Dermis microvascular lymphatic vessel endothelial cell (primary cell): ENCODE measurements at places on chromosomes 7 and 10.

DNA sequence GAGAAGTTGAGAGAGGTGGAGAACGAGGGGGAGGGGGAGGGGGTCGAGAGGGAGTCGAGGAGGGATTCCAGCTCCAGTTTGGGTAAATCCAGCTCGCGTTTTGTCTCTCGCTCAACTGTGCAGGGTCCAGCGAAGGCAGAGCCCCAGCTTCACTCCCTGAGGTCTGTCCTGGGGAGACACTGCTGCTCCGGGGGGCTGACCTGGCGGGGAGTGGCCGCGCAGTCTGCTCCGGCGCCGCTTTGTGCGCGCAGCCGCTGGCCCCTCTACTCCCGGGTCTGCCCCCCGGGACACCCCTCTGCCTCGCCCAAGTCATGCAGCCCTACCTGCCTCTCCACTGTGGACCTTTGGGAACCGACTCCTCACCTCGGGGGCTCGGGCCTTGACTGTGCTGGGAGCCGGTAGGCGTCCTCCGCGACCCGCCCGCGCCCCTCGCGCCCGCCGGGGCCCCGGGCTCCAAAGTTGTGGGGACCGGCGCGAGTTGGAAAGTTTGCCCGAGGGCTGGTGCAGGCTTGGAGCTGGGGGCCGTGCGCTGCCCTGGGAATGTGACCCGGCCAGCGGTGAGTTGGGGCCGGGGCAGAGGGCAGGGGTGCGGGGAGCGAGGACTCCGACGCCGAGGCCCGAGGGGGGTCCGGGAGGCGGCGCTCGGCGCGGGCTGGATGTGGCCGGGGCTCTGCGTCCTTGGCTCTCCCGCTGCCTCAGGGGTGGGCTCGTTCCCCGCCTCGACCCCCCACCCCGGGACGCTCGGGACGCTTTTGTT is at the start of gene TET1:
Gene TET1 (plus strand): TSS at position 152 of the 757 bp plus-strand sequence. CDS start 12,002 bp downstream, outside the sequence.
- peak; percentile 12 for DNase-seq

GRCh38 chr7:25864511-25864910 is 287.5 kb upstream of the NFE2L3 start:
- DNase-seq, result no peak

DNA sequence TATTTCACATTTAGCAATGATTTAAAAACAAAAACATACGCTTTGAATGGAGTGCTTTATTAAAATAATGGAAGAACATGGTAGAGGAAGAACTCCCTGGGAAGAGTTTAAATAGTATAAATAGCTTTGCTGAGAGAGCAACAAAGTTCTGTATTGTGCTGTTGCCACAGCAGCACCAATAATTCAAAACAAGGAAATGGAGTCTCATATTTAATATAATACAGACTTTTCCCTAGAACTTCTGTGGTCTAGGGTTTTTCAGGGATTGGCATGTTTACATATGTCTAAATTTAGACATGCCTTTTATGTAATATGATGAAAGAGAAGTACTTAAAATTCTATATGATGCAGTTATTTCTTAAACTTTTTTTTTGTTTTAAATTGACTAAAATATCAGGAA is 217.2 kb upstream of the HDAC9 start:
- no peak for DNase-seq

GRCh38 chr7:79175374-79175773 is 278.1 kb downstream of the MAGI2 start:
- DNase-seq, result no peak

DNA sequence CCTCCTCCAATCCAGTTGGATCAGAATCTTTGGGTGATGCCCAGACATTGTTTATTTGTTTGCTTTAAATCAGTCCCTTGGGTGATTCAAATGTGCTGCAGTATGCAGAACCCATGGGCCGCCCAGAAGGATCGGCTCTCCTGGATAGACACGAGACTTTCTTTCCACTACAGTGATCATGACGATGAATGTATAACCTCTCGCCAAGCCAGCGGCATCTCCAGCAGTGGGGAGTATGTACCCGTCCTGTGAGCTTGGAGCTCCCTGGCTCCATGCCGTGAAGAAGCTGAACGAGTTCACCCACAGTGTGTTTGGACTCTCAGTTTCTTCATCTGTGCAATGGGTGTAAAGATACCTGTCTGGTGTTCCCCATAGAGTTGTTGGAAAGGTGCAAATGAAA is 162.3 kb downstream of the CAMK1D start:
- no peak for DNase-seq

GRCh38 chr10:103733045-103733419 is 122.3 kb downstream of the SH3PXD2A start:
- no peak for DNase-seq

- DNase-seq, result no peak
Measured at GRCh38 chr7:120876922-120877321, 19.0 kb upstream of the TSPAN12 start.

DNA sequence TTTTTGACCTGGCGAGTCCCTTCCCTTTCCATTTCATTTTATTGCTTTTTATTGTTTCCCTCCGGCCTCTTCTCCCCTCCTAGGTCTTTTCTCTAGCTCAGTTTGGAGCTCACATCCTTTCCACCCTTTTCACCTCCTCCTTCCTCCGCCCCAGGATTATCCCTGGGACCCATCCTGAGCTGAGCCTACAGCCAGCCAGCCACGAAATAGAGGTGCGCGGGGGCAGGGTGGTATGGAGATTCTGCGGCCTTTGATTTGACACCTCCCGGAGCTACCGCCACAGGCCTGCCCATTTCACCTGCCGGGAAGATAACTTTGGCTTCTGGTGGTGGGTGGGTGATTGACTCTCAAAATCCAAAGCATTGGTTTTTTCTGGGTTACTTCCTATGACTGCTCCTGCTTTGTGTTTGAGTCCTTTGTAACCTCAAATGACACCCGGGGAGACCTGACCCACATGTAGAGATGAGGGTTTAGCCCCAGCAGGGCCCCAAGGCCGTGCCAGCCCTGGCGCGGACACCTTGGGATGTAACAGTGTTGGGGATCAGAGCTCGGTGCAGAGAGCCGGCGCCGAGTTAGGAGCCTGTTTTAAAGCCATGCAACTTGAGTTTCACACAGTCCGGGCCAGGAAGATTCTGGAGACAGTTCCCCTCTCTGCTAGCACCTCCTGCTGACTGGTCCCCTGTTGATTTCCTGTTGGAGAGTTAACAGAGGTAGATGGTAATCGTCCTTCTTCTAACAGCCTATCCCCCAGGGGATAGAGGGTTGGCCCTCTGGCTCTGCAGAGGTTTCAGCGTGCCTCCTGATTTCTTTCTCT is 1.5 kb downstream of the DUSP5 start:
- DNase-seq, result peak; percentile 69

- DNase-seq, result no peak
Measured at GRCh38 chr10:127979045-127979444, 72.1 kb downstream of the PTPRE start.

DNA sequence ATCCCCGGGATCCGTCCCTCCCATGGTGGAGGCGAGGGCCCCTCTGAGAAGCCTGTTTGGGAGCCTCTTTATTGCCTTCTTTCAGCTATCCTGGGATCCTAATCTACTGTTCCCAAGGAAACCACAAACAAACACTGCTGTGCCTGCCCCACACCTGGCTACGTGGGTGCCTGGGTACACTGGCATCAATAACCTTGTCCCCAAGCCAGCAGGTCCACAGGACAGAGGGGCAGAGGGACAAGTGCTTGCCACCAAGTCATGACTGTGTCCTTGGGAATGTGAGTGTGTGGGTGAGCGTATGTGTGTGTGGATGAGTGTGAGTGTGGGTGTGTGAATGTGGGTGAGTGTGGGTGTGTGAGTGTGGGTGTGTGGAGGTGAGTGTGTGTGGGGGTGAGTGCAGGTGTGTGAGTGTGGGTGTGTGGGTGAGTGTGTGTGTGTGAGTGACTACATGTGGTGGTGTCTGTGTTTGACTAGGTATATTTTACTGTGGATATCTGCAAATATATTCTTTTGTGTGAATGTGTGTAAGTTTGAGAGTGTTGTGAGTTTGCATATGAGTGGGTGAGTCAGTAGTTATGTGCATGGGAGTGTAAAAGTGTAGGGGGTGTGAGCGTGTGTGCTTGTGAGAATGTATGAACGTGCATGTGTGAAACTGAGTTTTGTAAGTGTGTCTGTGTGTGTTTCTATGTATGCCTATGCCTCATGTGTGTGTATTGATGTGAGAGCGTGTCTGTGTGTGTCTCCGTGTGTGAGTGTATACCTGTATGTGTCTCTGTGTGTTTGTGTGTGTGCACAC is 96.1 kb downstream of the TNS3 start:
- no peak for DNase-seq

- no peak for DNase-seq
Measured at GRCh38 chr10:28125701-28126100, 126.8 kb upstream of the ODAD2 start.

DNA sequence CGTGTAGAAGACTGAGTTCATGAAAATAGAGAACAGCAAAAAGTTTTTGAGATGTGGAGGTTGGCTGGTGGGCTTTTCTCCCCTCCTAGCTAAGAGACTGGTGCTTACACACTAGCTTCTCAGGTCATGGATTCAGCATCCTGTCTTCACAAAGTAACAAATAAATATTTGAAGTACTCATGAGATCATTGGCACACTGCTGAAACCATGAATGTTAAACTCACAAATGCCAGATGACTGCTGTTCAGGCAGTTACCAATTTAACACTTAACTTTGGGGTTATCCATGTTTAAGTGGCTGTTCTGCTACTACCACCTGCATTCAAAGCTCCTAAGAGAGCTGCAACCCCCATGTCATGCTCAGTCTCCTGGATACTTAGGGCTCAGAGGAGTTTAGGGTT is 119.0 kb upstream of the BET1 start:
- no peak for DNase-seq

DNA sequence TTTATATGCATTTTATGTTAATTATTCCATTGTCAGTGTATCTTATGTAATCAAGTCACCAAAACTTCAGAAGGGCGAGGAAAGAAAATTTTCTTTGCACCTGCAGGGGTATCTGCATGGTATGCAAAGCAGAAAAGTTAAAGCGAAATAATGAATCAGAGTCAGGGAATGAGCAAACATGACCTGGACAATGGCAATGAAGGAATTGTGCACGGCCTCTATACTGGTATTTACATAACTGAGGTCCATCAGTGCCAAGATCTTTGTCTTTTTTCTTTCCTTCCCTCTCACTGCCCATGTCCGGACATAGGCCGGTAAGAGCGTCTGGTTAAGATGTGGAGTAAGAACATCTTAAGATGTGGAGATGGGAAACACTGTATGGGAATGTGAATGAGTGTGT is 14.4 kb upstream of the AKR1C3 start:
- DNase-seq, result no peak

GRCh38 chr10:84545651-84546050 is 217.3 kb downstream of the CCSER2 start:
- DNase-seq, result no peak

DNA sequence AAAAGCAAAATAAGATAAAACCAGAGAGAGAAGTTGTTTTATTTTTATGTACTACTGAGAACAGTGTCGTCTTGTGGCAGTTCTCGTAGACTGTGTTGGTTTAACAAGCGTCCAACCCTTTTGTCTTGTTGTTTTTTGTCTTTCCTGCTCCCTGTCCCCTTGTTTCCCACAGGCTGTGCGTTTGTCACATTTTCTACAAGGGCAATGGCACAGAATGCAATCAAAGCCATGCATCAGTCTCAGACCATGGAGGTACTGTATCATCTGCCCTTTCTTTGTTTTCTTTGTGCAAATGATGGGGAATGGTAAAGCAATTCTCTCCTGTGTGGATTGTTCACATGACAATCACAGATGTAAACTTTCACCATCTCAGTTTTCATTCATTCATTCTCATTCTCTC is 248.8 kb downstream of the CELF2 start:
- no peak for DNase-seq

GRCh38 chr7:156778201-156778600 is 114.8 kb downstream of the LMBR1 start:
- no peak for DNase-seq

- DNase-seq, result no peak
Measured at GRCh38 chr10:120451968-120452367, 5.1 kb upstream of the PLPP4 start.

GRCh38 chr7:8064828-8065227 is 96.2 kb downstream of the GLCCI1 start:
- no peak for DNase-seq

- DNase-seq, result no peak
Measured at GRCh38 chr10:75407713-75408508, 6.3 kb upstream of the ZNF503 start.

DNA sequence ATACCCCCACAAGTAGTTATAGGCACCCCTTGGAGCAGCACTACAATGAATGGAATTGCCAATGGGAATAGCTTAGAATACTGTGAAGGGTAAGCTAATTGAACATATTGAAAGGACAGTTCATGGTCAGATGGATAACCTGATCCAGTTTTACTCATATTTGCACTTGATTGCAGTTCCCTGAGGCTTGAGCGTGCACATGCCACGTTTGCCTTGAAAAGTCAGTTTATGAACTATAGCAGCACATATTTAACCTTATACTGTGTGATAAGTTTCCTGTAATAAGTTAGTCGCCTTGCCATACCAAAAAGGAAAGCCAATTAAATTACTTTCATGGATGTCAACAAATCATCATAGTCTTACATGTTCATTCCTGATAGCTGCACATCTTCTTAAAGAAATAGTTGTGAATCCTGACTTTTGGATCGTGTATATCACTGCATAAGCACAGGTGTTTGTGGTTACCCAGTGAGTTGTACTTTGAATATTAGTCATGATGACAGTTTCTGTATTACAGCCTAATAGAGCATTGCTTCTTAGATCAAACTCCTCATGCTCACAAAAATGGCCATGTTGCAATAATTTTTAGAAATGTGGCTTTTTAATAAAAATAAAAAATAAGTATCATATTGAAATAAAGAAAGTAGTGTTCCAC is 21.6 kb downstream of the DNTT start:
- DNase-seq, result no peak

GRCh38 chr7:108234971-108235450 is 104.8 kb upstream of the LAMB4 start:
- DNase-seq, result no peak

GRCh38 chr10:43282881-43283280 is 16.0 kb upstream of the RASGEF1A start:
- DNase-seq, result no peak

DNA sequence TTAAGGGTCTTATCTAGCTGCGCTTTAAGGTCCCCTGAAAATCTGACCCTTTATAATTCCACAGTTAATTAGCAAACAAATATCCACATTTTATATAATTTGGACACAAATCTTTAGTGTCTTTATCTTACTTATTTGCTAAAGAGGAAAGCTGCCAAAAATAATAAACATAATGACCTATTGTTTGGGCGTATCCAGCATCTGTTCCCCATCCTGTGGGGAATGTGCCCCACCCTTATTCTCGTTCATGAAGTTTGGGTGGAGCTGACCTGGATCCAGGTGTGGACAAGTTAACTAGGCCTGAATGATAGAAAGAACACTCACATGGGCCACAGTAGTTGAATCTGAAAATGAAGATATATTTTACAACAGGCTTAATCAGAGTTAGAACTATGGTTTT is 218.3 kb downstream of the CRPPA start:
- no peak for DNase-seq

- peak; percentile 74 for DNase-seq
Measured at GRCh38 chr10:96038476-96039387, 4.7 kb upstream of the CCNJ start.
